Inflammatory macrophage (primary cell): ENCODE measurements at places on chromosomes 3 and 15.

GRCh38 chr3:149197669-149198068 is 24.0 kb downstream of the CP start:
- no peak for DNase-seq

DNA sequence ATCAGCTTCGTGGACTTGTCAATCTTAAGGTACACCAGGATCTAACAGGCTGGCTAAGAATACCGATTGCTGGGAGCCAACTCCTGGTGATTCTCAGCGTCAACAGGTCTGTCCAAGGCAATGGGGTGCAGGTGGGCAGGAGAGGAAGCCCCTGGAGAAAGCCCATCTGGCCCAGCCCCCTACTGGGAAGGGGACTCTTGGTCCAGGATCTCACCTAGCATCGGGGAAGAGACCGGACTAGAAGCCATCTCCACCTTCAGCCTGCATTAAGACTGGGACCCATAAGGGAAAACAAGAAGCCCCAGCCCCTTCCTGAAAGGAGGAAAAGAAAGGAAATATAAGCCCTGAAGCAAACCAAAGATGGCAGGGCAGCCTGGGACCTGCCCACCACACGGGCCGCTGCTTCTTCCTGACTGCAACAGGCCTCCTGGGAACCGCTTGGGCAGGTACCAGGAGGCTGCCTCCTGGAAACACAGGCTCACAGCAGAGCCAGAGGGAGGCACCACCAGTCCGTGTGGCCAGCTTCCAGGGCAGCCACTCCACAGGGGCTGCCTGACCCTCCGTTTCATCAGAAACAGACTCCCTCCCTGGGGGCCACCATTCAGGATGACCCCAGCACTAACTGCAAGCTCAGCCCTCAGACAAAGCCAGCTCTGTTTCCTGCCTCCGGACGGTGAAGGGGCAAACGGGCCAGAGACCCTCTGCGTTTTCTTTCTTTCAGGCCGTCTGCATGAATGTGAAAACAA is 100.2 kb downstream of the LRIG1 start:
- no peak for DNase-seq

GRCh38 chr3:62538691-62539356 is 165.5 kb upstream of the FEZF2 start:
- DNase-seq = no peak

DNA sequence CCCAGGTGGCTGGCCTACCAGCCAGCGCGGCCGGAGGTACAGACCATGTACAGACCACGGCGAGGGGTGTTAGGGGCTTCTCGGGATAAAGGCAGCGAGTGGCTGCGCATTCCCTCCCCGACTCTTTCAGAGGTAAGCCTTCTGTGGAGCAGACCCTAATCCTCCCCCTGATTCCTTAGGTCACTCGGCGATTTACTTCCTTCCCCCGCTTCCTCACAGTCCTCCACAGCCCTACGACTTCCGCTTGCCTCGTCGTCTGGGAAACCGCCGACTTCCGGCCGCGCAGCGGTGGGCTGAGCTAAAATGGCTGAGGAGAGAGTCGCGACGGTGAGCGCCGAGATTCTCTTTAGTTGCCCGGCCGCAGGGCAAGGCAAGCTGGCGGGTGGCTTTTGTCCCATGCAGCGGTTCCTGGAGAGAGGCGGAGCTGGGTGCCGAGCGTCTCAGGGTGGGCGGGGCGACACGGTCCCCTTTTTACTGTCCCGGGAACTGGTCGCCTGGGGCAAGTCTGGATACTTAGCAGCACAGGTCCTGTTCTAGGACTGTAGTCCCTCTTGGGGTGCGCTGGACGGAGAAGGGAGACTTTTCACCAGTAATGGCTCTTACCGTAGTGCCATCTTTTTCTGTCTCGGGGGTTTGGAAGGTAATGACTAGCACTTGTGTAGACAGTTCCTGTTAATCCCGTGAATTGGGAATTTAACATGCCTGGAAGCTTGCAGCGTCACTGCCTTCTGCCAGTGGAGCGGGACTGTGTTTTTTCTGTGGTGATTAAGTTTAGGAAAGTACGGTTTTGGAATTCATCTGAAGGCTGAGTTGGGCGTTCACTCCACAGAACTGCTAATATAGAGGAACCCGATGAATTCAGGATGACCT is at the start of the genes BBS4 and HIGD2B:
BBS4 (plus strand) TSS at position 283 of the 870 bp plus-strand sequence; CDS start at position 304, 21 bp downstream.
HIGD2B (minus strand) TSS at position 258 of the 870 bp plus-strand sequence. CDS start 9,808 bp downstream, outside the sequence.
- DNase-seq = peak; percentile 95

DNA sequence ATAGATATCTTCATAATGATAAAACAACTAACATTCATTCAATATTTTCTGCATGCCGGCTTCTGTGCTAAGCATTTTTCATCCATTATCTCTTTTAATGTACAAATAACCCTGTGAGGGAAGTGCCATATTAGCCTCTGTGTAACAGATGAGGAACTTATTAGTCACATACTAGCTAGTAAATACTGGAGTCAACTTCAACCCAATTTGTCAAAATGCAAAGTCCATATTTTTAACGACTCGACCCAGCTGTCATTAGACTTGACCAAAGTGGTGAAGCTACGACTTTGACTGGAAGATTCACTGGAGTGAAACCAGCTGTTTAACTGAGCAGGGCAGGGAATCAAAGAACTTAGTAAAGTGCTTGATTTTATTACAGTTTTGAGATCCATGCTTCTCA is 41.6 kb downstream of the PARP15 start:
- peak; percentile 17 for DNase-seq

- no peak for DNase-seq
Observed at GRCh38 chr3:192064959-192065358, 604.0 kb downstream of the PYDC2 start.

- DNase-seq = no peak
Observed at GRCh38 chr3:15055019-15055557, 10.0 kb downstream of the MRPS25 start.

DNA sequence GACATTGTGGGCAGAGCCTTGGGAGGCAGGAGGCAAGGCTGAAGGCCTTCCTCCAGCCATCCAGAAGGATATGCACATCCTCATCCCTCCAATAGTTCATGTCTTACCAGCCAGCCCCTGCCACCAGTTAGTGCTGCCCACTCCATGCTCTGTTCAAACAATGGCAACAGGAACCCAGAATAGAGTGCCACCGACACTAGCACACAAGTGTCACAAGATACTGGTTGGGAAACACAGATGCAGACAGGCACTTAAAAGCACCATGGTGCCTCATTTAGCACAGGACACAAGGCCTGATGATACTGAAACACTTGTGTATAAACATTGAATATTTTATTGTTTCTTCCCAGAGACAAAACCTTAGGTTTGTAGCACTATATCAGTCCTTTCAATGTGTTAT is 56.5 kb upstream of the MYO5C start:
- DNase-seq = peak; percentile 80

DNA sequence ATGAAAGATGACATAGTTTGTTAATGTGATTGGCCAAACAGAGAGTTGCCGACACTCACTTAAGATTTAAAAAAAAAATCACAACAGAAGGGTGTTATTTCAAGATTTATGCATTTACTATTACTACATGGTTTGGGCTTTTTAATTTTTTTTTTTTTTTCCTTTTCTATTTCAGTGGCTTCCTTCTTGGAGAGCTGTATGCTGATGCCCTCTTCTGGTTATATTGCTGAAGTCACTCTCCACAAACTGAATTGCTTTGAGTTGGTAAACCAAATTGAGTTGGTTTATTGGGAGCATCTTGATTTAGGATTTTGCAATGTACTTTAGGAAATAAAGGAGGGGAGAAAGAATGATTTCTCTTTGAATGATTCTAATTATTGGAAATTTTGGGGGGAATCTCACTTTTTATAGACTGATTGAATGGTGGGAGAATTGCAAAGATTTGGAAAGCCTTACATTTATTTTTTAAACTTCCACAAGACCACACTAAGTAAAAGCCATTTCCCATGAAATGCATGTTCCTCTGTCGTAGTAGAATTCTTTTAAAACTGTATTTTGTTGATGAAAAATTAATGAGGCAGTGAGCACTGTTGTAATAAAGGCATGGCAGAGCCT is 186.6 kb upstream of the FEZF2 start:
- no peak for DNase-seq

DNA sequence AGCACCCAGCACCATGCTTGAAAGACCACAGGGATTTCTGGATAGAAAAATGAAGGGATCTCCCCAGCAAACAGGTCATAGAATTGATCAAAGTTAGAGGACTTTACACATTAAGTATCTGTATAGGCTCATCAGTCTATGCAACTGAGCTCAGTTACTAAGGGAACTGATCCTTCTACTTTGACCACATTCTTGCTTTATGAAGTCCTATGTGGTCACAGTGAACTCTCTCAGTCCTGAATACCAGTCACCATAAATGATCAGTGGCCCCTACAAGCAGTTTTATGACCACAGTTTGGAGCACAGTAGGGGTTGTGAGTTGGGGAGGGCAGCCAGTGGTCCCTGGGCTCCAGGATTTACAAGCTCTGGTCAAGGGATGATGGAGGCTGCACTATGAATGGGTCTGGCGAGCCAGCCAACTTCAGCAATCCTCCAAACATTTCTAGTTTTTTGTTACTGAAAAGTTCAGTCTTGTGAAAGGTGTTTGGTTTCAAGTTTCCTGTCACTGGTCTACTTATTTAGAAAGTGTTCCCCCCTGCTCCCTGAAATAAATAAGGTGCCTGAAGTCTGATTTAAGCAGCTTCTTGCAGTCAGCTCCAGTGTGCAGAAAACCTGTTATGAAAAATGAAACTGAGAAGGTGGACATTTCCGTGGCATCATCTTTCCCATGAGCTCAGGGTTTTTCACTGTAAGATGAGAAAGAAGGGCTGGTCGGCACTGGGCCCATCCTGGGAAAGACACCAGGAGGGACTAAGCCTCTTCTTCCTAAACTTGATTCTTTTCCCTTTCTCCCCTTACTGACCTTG is 75.5 kb downstream of the DAPK2 start:
- DNase-seq = peak; percentile 27

GRCh38 chr3:146313031-146313745 is 62.3 kb upstream of the PLSCR4 start:
- no peak for DNase-seq

DNA sequence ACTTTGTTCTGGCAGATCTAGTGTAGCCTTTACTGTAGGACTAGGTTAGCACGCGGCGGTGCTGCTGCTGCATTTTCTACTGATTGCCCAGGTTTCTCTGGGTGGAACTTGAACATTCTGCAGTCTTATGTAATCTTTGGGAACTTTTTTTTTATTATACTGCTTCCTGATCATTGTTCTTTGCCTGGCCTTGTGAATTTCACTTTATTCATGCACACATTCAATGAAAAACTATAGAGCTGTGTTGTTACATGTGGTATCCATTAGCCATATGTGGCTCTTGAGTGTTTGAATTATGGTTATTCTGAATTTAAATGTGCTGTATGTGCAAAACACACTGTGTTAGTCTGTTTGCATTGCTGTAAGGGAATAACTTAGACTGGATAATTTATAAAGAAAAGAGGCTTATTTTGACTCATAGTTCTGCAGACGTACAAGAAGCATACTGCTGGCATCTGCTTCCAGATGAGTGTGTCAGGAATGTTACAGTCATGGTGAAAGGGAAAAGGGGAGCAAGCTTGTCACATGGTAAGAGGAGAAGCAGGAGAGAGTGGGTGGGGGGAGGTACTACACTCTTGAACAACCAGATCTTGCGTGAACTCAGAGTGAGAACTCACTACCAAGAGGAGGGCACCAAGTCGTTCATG is 26.5 kb downstream of the MEF2A start:
- DNase-seq = peak; percentile 50

DNA sequence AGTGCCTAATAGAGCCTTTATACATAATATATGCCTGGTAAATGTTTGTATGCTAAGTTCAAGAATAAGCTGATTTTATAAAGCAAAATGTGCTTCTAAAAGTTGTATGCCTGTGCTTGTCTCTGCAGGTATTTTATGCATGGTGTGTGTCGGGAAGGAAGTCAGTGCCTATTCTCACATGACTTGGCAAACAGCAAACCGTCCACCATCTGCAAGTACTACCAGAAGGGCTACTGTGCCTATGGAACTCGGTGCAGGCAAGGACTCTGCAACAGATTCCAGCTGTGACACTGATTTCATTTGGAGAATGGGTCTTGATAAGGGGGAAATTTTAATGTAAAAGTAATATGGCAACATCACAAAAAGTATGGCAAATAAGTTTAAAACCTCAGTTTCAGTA is 11.9 kb downstream of the MKRN2 start:
- DNase-seq = no peak

DNA sequence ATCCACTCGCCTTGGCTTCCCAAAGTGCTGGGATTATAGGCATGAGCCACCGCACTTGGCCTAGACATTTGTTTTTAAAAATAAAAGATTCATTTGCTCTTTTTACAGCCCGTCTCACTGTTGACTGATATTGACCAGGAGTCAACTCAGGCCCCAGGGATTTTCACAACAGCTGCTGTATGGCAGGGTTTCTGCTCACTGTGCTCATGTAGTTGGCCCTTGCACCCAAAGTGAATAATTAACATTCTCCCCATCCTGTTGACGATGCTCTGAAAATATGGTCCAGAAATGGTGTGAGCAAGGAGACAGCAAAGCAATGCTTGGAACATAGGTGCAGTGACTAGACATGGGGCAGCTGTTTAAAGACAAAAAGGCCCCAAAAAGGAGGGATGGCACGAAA is 2.9 kb upstream of the CCR5 start:
- no peak for DNase-seq

DNA sequence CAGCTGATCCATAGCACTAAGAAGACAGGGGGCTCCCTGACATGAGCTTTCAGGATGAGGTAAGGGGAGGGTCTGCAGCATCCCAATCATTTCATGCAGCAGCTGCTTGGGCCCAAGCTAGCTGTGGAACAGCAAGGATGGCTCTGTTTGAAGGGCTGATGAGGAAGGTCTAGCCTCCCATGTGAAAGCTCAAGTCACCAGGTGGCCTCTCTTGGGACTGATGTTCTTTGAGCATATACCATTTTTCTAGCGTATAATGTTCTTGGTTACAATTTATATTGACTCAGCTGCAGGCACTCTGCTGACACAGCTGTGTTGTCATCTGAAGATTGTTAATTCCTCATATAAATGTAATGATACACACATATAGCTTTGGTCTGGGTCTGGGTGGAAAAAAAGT is 87.0 kb downstream of the CD200R1L start:
- DNase-seq = no peak
